Right cardiac atrium (tissue), 5 donors: ENCODE measurements at places on chromosomes 6 and 20. TPM values are rescaled to one million over a fixed set of nuclear protein-coding genes. Genes with fewer than 3 reads are reported as not detected.

- no peak for DNase-seq
These were observed 71.9 kb downstream of the TCP11 start for GRCh38 chr6:35069262-35069661.

DNA sequence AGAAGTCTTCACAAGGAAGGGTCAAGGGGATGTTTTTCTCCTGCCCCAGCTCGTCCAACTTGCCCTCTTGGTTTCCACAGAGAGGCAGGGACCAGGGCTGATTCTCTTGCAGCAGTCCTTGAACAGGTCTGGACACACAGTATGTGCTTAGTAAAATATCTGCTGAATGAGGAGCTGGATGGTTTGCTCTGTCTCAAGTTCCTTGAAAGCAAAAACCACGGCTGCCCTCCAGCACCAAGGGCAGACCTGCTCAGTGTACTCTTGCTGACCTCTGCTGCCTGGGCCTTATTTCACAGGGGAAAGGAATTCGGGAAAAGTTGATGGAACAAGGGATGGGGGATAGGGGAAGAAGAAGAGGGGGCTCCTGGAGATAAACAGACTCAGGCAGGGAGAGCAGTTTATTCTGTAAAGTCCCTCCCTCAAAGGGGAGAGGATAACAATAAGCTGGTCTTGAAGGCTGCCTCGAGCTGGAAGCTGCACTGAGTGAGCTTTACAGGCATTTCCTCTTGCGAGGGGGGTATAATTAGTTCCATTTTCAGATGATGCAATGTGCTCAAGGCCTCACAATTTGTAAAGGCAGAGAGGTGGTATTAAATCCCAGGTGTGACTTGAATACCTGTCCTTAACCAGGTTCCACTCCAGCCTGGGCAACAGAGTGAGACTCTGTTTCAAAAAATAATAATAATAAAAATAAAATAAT is 10.3 kb downstream of the KCNK5 start:
- DNase-seq = no peak

- DNase-seq = no peak
These were observed 305.4 kb upstream of the MAP3K7 start for GRCh38 chr6:90892271-90892670.

DNA sequence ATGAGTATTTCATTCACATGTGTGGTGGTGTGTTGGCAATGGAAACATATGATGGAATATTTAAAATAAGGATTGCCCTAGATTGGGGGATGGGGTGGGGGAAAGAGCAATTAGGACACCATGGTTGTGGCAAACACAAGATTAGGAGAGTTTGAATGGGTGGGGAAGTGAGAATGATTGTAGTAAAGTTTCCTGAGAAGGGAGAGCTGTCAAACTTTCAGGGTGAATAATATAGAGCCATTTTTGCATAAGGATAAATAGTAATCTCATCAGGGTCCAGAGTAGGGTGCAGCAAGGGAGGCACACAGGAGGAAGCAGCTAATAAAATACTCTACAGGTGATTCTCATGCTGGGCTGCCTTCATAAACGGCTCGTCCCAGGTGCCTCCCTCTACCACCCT is 294.9 kb upstream of the MARCKS start:
- no peak for DNase-seq

- DNase-seq = no peak
These were observed 63.1 kb downstream of the MYH7B start for GRCh38 chr20:35018590-35019371.

GRCh38 chr6:145744619-145745018 is 9.3 kb upstream of the EPM2A start:
- no peak for DNase-seq

- DNase-seq = no peak
These were observed 4.4 kb upstream of the PLCB1 start for GRCh38 chr20:8127553-8128255.

The STX16 gene
- total RNA-seq = 33.0 TPM

The MCCD1 gene
- total RNA-seq = not detected
